Stimulated activated CD4-positive, alpha-beta T cell treated with anti-CD3 and anti-CD28 coated beads, Interleukin-4, amount 100 ng/mL, for 24 hours (primary cell): ENCODE measurements at places on chromosomes 3 and 15.

DNA sequence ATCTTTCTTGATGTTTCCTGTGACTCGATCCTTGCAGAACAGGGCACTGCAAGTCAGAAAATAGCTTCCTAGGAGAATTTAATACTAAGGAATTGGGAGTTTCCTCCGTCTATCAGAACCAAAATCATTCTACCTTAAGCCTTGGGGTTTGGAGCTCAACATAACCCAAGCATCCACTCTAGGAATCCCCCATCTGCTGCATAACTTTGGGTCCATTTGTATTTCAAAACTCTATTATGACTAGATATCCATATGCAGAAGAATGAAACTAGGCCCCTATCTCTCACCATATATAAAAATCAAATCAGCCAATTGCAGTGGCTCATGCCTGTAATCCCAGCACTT is 61.7 kb upstream of the AKAP13 start:
- DNase-seq = no peak

DNA sequence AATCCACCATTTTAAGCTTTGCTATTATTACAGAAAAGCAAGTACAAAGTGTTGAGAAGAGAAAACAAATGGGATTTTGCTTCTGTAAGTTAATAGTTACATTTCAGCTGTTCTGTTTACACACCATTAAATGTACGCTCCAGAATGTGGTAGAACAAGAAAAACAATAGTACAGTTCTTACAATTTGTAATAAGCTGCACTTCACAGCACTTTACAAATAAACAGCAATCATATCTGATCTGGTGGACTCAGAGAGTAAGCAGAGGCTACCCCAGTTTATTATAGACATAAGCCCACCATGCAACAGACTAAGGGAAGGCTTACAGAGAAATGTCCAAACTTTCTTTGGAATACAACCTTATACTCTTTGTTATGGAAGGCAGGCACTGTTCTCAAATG is 126.4 kb downstream of the OXSM start:
- no peak for DNase-seq

GRCh38 chr3:147122350-147122749 is 284.0 kb downstream of the ZIC4 start:
- no peak for DNase-seq

- DNase-seq = no peak
Observed at GRCh38 chr3:191388823-191389222, 58.5 kb upstream of the UTS2B start.

GRCh38 chr15:37094333-37094914 is 5.9 kb downstream of the MEIS2 start:
- DNase-seq = no peak

DNA sequence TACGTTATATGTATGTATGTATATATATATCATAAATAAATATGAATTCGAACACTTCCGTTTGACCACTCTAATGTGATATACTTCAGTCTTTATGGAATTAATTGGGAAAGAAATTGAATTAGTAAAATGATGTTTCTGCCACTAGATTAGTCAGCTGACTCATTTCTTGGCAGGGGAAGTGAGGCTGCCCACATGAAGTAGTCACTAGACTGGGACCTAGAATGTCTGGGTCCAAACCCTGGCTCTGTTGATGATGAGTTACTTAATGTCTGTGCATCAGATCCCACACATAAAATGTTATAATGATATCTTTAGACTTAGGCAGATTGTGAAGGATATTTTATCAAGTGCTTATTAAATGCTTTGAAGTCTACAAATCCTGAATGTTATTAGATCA is 27.4 kb upstream of the ARL14 start:
- no peak for DNase-seq

- DNase-seq = peak; percentile 7
Observed at GRCh38 chr3:169999433-169999832, 32.8 kb downstream of the SEC62 start.

- DNase-seq = no peak
Observed at GRCh38 chr15:70714015-70714414, 49.3 kb downstream of the UACA start.

GRCh38 chr3:59443618-59444293 is 393.9 kb upstream of the CFAP20DC start:
- DNase-seq = no peak

- no peak for DNase-seq
Observed at GRCh38 chr3:8416965-8417364, 84.7 kb upstream of the LMCD1 start.

DNA sequence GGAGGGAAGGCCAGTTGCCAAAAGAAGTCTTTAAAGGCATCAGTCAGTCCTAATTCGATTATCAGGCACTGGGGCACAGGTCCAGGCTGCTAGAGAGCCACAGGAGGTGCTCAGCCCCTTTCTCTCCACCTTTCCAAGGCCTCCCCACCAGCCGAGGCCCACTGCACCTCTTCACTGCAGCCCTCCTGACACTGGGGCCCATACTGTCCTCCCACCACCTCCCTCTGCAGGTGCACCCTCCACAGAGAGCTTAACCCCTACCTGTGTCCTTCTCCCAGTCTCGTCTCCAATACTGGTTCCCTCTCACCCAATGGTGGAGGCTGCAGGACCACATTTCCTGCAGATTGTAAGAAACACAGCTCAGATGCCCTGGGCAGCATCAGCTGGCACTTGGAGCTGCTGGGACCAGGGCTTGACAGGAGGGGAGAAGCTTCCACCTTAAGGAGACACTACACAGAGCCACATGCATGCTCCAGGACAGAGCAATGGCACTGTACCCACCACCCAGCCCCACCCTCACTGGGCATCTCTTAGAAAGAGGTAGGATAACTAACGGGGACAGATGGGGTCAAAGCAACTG is 81.6 kb upstream of the PRR20G start:
- no peak for DNase-seq

- no peak for DNase-seq
Observed at GRCh38 chr3:146431240-146431639, 38.1 kb downstream of the PLSCR2 start.

DNA sequence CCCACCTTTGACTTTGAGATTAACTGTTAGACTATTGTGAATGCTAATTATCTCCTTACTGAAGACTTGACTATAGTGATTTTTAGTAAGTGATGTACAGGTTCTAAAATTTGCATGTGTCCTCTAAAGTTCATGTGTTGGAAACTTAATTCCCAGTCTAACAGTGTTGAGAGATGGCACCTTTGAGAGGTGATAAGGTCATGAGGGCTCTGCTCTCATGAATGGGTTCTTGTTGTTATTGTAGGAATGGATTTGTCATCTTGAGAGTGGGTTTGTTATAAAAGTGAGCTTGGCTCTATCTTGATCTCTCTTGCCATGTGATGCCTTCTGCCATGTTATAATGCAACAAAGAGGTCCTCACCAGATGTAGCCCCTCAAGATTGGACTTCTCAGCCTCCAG is 18.9 kb upstream of the LMOD3 start:
- no peak for DNase-seq

GRCh38 chr3:113258361-113258760 is 47.0 kb downstream of the BOC start:
- no peak for DNase-seq

GRCh38 chr15:85073556-85074194 is 92.0 kb downstream of the PDE8A start:
- peak; percentile 11 for DNase-seq

- DNase-seq = no peak
Observed at GRCh38 chr3:93924491-93924890, 49.2 kb downstream of the PROS1 start.

GRCh38 chr3:48278884-48279559 is 38.1 kb downstream of the ZNF589 start:
- DNase-seq = no peak

GRCh38 chr3:63056932-63057331 is 181.7 kb upstream of the CADPS start:
- DNase-seq = no peak

DNA sequence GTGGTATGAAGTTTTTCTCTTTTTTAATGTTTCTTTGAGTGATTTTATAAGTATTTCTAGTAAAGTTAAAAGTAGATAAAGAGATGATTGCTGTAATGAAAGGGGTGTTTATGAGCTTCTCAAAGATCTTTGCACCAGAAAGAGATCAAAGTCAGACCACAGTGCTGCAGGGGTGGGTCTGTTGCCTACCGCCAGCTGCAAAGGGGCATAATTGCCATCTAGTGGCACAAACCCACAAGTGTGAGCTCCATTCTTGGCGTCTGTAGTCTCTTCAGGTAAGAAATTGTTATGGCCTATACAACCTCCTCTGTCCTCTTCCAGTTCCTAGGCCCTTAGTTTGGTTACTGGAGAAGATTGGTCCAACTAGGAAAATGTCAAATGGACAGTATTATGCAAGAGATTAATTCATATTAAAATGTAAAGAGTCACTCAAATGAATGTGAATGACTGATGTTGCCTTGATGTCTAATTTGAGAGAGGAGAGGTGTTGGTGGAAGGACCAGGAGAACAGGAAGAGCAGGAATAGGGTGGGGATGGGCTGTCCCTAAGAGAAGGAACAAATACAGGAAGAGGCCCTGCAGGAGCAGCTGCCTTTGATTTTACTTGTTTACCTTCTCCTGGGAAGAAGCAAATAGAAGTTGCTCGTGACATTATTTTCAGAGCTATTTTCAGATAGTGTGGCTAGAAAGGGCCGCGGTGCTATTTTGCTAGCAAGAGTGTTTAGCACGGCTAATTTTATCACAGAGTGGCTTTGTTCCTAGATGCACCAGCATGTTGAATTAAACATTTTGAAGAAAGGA is 53.0 kb upstream of the GSK3B start:
- peak; percentile 49 for DNase-seq

- peak; percentile 12 for DNase-seq
Observed at GRCh38 chr3:160400702-160401150, 1.3 kb downstream of the SMC4 start.

DNA sequence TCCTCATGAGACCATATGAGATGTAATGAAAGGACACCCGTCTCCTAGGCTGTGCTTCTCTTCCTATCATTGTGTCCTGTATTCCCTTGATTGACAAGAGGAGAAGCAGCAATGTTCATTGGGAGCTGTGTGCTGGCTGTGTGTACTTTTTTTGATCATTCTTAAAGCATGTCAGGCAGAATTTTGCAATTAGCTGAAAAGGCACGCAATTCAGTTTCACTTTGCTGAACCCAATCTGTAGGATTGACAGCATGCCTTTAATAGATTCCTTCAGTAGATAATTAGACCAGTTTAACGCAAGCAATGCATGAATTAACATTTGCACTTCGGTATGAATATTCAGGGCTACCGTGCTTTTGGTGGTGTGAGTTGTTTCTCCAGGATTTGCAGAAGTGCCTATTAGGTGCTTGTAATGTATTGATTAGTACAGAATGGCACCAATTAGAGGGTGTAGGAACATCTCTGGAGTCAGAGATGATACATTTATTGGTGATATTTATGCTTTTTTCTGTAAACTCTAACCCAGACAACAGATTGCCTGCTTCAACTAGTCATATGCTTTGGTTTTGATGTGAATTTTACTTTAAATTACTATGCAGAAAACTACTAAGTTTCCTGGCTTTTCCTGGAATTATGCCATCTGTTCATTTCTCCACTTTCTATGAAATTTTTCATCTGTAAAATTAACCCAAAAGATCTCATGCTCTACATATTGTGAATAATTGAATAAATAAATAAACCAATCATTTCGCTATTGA is 114.3 kb downstream of the NSUN3 start:
- no peak for DNase-seq

GRCh38 chr15:84111575-84111974 is 124.0 kb upstream of the GOLGA6L4 start:
- no peak for DNase-seq

- no peak for DNase-seq
Observed at GRCh38 chr15:61828860-61829513, 231.3 kb downstream of the VPS13C start.

DNA sequence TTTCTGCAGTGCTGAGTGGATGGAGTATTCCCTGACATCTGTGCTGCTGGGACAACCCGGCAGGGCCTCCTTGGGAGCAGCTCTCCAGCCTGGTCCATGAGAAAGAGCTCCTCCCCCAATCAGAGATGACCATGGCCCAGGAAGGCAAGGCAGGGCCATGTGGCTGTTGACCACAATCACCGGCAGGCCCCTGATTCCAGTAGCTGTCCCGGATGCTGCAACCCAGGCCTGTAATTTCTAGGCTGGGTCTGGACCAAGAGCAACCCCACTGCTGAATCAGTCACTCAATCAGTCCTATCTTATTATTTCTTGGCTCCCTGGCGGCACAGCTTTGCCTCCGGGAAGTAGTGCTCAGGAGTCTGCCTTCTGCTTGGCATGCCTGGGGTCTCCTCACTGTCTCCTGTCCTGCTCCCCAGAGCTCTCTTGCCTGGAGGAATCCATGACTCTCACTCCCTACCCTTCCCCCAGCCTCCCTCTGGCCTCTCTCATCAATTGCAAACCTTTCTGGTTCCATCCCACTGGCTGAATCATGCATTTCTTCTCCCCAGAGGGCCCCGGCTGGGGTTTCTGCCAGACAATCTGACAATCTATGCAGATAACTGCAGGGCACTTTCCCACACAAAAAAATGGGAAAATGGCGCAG is 32.6 kb upstream of the ITGA11 start:
- DNase-seq = no peak

- no peak for DNase-seq
Observed at GRCh38 chr3:128436214-128436613, 30.5 kb downstream of the DNAJB8 start.
